ENCODE measurements at places on chromosomes 6 and 20. TPM values are rescaled to one million over a fixed set of nuclear protein-coding genes. Genes with fewer than 3 reads are reported as not detected.

BNIP5 gene
- not detected for total RNA-seq

MMP24 gene
- not detected for total RNA-seq

IPCEF1 gene
- total RNA-seq: 4.2 TPM

PAX1 gene
- total RNA-seq: not detected

SPATA2 gene
- total RNA-seq: 10.4 TPM
